ENCODE measurements at places on chromosomes 12 and 14.
A peak's percentile ranks its signal among the peaks of the same experiment; 100 is the strongest.

DNA sequence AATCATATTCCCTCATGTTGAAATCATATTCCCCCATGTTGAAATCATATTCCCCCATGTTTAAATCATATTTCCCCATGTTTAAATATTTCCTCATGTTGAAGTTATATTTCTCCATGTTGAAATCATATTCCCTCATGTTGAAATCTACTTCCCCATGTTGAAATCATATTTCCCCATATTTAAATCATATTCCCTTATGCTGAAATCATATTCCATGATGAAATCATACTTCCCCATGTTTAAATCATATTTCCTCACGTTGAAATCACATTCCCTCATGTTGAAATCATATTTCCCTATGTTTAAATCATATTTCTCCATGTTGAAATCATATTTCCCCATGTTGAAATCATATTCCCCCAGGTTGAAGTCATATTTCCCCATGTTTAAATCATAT is 34.6 kb upstream of the ADGRD1 start:
- DNase-seq, result no peak

DNA sequence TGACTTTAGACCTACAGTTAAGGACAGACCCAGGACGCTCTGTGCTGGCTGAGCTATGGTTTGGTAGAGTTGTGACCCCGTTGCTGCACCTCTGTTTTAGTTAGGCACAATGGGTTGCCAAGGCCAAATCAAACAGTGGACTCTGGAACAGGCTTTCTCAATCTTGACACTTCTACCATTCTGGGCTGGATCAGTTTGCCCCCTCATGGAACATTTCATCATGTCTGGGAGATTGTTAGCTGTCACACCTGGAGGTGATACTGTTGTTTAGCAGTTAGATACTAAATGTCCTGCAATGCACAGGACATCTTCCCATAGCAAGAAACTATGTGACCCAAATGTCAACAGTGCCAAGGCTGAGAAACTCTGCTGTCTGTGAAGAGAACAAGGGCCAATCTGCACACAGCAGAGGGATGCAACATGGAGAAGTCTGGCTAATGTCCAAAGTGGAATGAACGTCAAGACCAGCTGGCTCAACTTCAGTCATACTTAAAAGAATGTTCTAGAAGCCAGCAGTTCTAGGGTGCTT is 65.6 kb upstream of the DICER1 start:
- no peak for DNase-seq

GRCh38 chr14:74980398-74980730 is 22.4 kb upstream of the EIF2B2 start:
- no peak for DNase-seq

DNA sequence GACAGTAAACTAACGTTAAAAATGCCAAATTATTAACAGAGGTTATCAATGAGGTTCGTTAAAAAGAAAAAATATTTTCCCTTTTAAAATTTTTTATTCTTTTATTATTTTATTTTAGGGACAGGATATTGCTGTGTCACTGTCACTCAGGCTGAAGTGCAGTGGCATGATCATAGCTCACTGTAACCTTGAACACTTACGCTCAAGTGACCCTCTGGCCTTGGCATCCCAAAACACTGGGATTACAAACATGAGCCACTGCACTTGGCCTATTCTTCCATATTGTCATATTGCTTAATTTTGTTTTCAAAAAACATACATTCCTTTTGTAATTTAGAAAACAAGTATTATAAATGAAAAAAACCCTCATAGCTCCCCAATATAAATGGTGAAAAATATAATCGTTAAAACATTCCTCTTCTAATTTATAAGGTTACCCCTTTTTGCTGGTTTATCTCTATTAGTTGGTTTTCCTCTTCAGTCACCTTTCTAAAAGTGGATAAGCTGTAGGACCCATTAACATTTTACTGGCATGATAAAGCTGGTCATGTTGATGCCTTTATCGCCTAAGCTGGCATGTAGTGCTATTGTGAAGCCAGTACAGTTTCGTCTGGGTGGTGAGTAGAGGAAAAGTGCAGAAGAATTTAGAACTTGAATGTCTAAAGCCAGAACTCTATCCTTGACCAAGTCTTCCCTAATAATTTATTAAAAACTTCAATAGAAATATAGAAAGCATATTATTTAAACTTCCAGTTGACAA is 27.6 kb downstream of the PDE3A start:
- DNase-seq, result no peak

DNA sequence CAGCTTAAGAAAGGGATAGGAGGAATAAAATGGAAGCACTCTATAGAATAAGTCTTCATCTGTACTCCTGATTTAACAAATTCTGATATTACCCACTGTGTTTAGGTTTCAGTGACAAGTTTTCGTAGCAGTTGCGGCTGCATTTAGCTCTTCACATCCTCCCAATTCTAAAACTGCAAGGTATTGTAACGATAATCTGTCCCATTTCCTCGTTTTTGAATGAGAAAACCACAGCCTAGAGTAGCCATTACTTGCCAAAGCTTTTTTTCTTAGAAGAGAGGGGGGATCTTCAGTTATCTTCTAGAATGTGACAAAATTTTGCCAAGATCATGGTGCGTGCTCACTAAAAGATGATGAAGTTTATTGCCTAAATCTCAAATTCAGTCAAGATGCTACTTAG is 155.8 kb downstream of the PDE3A start:
- no peak for DNase-seq

DNA sequence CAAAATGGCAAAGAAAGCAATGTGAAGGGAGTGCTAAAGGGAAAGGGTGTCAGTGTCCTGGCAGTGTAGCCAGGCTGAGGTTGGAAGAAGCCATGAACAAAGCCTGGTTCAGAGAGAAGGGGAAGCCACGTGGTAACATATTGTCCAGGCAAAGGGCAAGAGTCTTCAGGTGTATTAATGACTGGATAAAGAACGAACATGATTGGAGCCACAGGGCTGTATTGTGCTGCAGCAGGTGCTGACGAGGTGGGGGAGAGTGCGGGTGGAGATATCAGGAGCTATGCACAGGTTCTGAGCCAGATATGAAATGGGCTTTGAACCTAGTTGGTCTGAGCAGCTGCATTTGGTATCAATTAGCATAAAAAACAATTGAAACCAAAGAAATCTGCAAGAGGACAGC is 18.6 kb upstream of the EMP1 start:
- no peak for DNase-seq

- DNase-seq, result no peak
Observed at GRCh38 chr12:120259418-120260202, 5.9 kb downstream of the PXN start.

DNA sequence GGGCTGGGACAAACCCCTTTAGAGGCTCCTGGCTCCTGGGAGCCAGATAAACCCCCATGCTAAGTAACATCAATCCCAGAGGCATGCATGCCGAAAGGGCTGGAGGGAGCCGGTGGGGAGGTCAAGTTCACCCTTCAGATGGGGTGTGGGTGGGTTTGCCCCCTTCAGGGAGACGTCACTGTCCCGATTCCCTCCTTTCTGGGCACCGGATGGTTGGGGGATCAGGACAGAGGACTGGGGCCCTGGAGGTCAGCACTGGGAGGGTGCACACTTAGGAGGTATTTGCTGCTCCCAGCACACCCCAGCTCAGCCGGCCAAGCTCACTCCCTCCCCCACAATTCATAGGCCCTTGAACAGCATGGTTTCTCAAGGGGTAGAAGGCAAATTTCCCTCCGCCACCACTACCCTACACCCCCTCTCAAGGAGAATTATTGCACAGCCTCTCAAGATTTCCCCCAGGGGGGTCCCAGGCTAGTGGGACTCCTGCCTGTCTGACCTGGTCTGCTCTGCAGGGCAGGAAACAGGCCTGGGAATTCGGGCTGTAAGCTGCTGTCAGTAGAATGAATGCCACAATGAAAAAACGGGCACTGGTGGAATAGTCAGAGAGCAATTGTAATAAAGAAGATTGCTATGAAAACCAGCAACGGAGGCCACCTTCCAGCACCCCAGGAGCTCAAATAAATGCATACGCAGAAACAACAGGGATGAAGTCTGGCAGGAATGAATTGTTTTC is 63.5 kb downstream of the GALNT16 start:
- no peak for DNase-seq

- DNase-seq, result no peak
Observed at GRCh38 chr12:128170181-128170580, 96.8 kb upstream of the TMEM132C start.

GRCh38 chr12:53222170-53222721 is 9.8 kb downstream of the RARG start:
- DNase-seq, result no peak

GRCh38 chr12:31586728-31587127 is 4.2 kb downstream of the DENND5B start:
- DNase-seq, result no peak

GRCh38 chr14:64792231-64792630 is 87.5 kb downstream of the SPTB start:
- no peak for DNase-seq

- no peak for DNase-seq
Observed at GRCh38 chr14:103302966-103303365, 31.1 kb upstream of the EIF5 start.

- DNase-seq, result no peak
Observed at GRCh38 chr12:31298922-31299321, 27.0 kb downstream of the SINHCAF start.

DNA sequence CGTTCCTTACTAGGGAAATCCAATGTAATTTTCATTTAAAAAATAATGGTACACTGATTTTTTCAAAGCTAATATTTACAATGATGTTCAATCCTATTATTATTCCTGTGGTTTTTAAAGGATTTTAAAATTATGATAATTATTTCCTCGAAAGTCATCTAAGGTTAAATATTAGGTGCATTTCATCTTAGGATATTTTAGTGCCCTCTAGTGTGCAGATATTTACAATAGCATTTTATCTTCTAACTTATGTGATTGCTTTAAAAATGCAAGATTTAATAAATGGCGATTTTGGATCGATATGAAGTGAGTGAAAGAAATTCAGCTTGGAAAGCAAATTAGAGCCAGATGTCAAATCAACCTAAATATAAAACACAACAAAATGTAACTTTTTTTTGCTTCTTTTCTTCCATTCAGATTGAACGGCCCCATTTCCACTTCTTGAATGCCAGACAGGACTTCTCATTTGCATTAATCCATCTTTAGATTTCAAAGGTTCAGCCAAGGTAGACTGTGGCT is 293.5 kb downstream of the SLC6A15 start:
- DNase-seq, result no peak

GRCh38 chr14:24785698-24786097 is 151.7 kb upstream of the GZMB start:
- DNase-seq, result no peak

GRCh38 chr12:98403936-98404335 is 111.5 kb upstream of the TMPO start:
- no peak for DNase-seq

DNA sequence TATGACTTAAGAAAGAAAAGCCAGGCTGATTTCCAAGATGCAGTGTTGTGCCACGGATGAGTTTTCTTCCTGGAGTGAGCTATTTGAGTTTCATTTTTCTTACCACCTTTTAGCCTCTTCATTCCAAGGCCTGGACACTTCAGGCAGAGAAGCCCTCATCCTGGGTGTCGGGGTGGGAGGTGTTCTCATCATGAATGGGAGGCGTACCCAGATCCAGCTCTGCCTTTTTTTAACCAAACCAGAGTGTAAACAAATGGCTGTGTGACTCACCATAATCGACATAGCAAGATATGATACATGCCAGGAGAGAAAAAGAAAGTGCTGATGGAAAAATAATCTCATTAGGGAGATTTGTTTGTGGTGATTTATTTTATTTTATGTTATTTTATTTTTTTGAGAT is 79.9 kb downstream of the ARF6 start:
- DNase-seq, result no peak

DNA sequence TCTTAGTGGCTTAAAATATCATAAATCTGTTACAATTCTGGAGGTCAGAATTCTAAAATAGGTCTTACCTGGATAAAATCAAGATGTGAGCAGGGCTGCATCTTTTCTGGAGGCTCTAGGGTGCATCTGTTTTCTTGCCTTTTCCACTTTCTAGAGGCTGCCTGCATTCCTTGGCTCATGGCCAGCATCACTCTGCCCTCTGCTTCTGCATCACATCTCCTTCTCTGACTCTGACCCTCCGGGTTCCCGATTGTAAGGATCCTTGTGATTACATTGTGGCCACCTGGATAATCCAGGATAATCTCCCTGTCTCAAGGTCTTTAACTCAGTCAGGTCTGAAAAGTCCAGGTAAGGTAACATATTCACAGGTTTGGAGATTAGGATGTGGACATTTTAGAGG is 11.0 kb upstream of the BMP4 start:
- DNase-seq, result no peak

DNA sequence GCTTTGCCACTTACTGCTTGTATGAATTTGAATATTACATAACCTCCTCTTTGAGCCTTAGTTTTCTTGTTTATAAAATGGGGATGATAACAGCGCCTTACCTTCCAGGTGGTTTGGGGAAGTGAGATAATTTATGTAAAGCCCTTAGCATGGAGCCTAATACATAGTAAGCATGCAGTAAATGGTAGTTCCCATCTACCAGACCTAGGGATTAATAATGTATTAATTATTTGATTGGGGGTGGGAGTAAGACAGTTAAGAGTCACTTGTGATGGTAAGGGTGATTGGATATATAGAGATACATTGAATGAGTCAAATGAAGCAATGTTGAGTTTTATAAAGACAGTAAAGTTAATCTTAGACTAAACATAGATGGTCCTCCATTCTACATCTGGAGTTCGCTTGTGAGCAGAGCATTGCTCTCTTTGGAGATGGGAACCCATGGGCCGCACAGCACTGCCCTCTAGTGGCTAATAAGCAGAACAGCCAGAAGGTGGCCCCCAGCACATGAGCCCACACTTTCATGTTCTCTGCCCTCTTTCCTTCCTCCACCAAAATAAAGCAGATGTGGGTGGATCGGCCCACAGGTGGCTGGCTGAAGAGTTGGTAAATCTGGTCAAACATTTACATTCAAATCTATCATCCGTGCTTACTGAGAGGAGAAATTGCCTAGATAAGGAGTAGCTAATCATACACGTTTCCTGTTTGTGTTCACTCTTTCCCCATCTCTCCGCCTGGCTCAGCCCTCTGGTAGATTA is 26.5 kb upstream of the TAMALIN start:
- DNase-seq, result peak; percentile 53

- no peak for DNase-seq
Observed at GRCh38 chr12:90024262-90024661, 315.6 kb upstream of the ATP2B1 start.

- no peak for DNase-seq
Observed at GRCh38 chr14:39229222-39229543, 4.5 kb upstream of the MIA2 start.

DNA sequence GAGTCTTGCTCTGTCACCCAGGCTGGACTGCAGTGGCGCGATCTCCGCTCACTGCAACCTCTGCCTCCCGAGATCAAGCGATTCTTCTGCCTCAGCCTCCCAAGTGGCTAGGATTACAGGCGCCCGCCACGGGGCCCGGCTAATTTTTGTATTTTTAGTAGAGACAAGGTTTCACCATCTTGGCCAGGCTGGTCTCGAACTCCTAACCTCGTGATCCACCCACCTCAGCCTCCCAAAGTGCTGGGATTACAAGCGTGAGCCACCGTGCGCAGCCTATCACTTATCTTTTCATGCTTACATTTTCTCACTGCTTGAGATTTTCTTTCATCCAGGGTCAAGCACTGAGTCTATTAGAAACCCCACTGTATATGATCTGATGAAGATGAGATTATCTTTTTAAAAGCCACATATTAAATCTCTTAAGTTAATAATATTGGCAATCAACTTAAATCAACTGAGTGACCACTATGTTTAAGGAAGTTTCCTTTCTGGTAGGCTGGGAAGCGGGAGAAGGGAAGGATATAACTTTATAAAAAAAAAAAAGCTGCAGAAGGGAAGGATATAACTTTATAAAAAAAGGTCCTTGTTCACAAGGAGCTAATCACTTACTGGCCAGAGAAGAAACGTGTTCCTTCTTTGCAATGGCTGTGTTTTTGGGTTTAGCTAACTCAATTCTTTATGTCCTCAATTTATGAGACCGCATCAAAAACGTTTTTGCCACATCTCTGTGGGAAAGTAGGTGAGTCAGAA is 1.3 kb upstream of the MDM2 start:
- no peak for DNase-seq
